ENCODE measurements at places on chromosomes 2 and 18. TPM values are rescaled to one million over a fixed set of nuclear protein-coding genes. Genes with fewer than 3 reads are reported as not detected.

Gene PLGLB2
- polyA plus RNA-seq, result 1.1 TPM

Gene SPHKAP
- 1.1 TPM for polyA plus RNA-seq

- DNase-seq, result no peak
Measured at GRCh38 chr2:172484706-172485105, 57.3 kb downstream of the ITGA6 start.

GRCh38 chr2:184596819-184597411, 1.4 kb upstream of the ZNF804A start:
- DNase-seq, result no peak

- no peak for DNase-seq
Measured at GRCh38 chr2:233597522-233597921, 19.9 kb upstream of the UGT1A8 start.

DNA sequence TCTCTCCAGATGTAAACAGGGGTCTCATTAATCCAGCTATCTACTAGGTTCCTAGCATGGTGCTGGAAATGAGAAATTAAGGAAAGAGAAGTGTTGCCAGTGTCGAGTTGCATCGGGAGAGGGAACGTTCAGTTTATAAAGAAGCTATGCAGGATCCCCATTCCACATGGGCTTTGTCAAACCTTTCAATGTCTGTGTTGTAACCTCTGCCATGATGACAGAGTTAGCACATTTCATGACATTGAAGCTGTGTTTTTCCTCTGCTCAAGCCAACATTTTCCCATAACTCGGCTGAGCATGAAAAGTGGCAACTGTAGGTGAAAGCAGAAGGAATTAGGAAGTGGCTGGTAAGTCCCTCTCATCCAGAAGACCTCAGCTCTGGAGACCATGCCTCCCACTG, 133.4 kb downstream of the WDSUB1 start:
- no peak for DNase-seq

DNA sequence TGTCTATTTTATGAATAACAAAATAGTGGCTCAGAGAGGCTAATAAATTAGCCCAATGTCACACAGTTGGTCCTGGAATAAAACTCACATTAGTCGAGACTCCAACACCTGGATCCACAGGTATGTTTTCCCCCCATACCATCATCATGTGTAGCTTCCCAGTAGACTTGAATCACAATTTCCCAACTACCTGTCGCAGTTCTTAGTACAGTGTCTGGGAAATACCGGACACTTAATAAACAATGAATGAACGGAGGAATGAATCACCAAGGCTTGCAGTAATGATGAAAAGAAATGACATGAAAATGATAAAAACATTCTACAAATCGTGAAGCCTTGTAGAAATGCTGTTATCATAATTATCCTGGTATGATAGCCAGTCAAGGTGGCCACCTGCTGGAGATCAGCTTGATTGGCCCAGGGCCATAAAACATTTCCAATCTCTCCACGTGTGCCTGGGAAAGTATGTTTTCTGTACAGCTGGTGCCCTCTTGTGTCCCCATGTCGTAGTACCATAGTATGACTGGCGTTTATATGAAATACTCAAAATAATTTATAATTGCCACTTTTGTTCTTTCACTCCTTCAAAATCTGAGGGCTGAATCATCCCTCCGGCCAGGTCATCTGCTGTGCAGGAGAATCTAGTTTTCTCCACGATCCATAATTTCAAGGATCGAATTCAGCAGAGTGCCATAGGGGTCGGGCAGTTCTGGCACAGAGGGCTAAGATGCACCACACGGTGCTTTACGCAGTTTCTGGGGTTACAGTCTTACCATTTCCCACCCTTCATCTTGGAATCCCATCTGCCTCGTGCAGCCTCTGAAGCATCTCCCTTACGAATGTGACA, 95.4 kb downstream of the LAMA1 start:
- DNase-seq, result peak; percentile 32

- DNase-seq, result no peak
Measured at GRCh38 chr2:62187246-62187645, 8.7 kb upstream of the B3GNT2 start.

- no peak for DNase-seq
Measured at GRCh38 chr2:198106621-198107385, 302.4 kb downstream of the PLCL1 start.

DNA sequence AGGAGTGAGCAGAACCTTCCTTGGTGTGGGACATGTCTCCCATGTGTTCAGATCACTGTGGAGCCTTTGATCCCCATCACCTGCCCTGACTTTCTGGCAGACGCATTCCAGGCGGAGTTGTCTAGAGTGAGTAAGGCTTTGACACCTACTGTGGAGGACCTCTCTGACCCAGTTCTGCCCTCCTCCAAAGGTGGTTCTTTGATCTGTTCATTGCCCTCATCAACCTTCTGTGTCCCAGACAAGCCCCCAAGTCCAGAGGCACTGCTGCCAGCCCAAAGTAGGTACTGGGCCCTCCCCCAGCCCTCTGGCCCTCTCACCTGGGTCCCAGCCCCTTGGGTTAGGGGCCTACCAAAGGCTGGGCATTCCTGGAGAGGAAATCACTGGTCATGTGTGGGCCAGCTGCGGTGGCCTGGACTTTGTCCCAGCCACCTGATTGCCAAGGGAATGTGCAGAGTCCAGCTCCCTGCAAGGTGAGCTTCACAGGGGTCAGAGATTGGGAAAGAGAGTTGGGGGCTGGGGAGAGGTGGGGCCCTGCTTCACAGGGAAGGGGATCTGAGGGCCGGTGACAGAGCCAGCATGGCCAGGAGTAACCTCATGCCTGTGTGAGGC, 12.1 kb upstream of the FAHD2A start:
- DNase-seq, result no peak

- no peak for DNase-seq
Measured at GRCh38 chr2:133753665-133754064, 185.4 kb upstream of the NCKAP5 start.

DNA sequence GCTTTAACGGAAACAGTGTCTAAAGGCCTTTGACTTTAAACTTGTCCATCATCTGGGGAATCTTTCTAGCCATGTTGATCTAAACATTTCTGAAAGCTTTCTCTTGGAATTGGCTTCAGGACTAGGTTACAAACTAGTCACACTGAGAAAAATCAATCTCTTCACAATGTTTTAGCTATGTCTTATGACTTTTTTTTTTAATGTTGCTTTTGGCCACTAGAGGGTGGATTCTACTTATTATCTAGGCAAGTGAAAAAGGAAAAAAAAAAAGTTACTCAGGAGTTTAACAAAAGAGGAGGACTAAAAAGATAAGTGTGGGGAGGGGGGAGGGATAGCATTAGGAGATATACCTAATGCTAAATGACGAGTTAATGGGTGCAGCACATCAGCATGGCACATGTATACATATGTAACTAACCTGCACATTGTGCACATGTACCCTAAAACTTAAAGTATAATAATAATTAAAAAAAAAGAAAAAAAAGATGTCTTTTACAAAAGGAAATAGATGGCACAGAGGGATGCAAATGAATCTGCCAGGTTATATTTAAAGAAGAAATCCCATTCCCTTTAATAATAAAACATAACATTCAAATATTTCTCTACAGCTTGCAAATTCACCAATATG, 160.4 kb upstream of the PID1 start:
- peak; percentile 51 for DNase-seq

- no peak for DNase-seq
Measured at GRCh38 chr18:28823506-28824182, 646.7 kb upstream of the CDH2 start.

GRCh38 chr2:192159208-192159607, 35.5 kb downstream of the TMEFF2 start:
- DNase-seq, result no peak

Data from right lung (tissue), 10 donors.